ENCODE measurements at places on chromosomes 6 and 20. TPM values are rescaled to one million over a fixed set of nuclear protein-coding genes. Genes with fewer than 3 reads are reported as not detected.

The FOXF2 gene
- not detected for total RNA-seq

The ECT2L gene
- total RNA-seq: not detected

The MCHR2 gene
- total RNA-seq: not detected

The GABRR1 gene
- not detected for total RNA-seq

The VSTM2L gene
- not detected for total RNA-seq

The GGTLC1 gene
- total RNA-seq: not detected

The BTNL2 gene
- total RNA-seq: not detected

The RFX6 gene
- total RNA-seq: not detected

GRCh38 chr6:168072261-168072660, 6.8 kb downstream of the FRMD1 start:
- H3K27ac ChIP-seq: no peak overlapping the region
- H3K4me1 ChIP-seq: no peaks in the 10 kb centered on the region
- H3K4me3 ChIP-seq: no peak overlapping the region
- no peaks in the 10 kb centered on the region for H3K27me3 ChIP-seq

DNA sequence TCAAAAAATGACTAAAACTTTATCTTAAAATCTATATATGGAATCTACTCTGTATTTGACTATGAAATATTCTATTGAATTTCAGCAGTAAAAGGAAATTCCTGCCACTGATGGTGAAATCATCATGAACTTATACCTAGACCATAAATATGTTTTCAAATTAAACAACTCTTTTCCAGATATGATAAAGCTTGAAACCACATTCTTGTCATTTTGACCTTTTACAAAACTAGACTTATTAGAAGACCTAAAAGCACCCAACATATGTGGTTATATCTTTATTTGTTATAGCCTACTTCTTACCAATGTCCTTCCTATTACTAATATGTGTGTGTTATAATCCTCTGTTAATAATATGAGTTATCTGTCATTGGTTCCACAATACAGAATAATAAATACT, 35.3 kb downstream of the FRK start:
- no peaks in the 10 kb centered on the region for H3K36me3 ChIP-seq
- H3K27me3 ChIP-seq: no peaks in the 10 kb centered on the region
- DNase-seq: no peak
- no peak overlapping the region for H3K4me3 ChIP-seq
- H3K4me1 ChIP-seq: no peaks in the 10 kb centered on the region

- H3K4me1 ChIP-seq: no peaks in the 10 kb centered on the region
- no peak overlapping the region for H3K27ac ChIP-seq
- no peaks in the 10 kb centered on the region for H3K36me3 ChIP-seq
- no peak overlapping the region for H3K4me3 ChIP-seq
- H3K27me3 ChIP-seq: peaks cover 8% of the 10 kb centered on the region
Measured at GRCh38 chr6:24257282-24257681, 100.6 kb downstream of the DCDC2 start.

GRCh38 chr6:155429321-155429893, 26.2 kb downstream of the NOX3 start:
- H3K27me3 ChIP-seq: no peaks in the 10 kb centered on the region
- no peaks in the 10 kb centered on the region for H3K4me1 ChIP-seq
- no peak overlapping the region for H3K4me3 ChIP-seq
- no peaks in the 10 kb centered on the region for H3K36me3 ChIP-seq
- H3K27ac ChIP-seq: no peak overlapping the region

DNA sequence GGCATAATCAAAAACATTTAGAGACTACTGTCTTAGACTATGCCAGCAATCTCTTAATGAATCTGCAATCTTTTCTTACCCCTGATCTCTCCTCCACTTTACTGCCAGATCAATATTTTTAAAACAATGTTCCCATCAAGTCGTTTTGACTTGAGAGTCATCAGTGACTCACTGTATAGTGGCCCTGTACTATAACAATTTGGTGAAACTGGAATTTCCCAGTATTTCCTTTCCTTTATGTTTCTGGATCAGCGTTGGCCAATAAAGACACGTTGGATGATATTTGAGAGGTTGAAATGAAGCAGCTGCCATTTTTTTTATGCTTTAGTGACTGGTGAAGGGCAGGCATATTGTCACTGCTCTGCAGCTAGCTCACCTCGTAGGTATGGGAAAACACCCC, 10.1 kb upstream of the SMIM13 start:
- H3K4me3 ChIP-seq: no peak overlapping the region
- H3K4me1 ChIP-seq: no peaks in the 10 kb centered on the region
- H3K27me3 ChIP-seq: no peaks in the 10 kb centered on the region
- H3K27ac ChIP-seq: no peak overlapping the region

DNA sequence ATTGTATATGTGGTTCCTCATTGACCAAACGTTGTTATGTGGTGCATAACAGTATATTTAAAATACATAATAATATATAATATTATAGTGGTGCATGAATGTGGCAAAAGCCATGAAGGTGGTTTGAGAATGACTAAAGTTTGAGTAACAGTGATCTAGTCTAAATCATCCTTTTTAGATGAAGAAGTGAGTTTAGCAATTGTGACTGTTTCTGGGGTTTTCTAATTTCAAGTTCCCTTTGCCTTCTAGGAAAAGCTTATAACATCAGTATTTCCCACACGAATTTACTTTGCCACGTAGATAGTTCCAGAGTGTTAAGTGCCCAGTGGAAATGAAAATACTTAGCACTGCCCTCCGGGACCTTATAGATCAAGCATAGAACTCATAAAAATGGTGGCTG, 40.9 kb downstream of the ARFGEF2 start:
- H3K27me3 ChIP-seq: no peaks in the 10 kb centered on the region

- no peaks in the 10 kb centered on the region for H3K27me3 ChIP-seq
- no peak for DNase-seq
- H3K27ac ChIP-seq: no peak overlapping the region
- H3K4me3 ChIP-seq: no peak overlapping the region
Measured at GRCh38 chr6:130574146-130574545, 208.3 kb downstream of the TMEM200A start.

GRCh38 chr20:24603454-24603853, 134.0 kb downstream of the SYNDIG1 start:
- no peak overlapping the region for H3K4me3 ChIP-seq
- no peaks in the 10 kb centered on the region for H3K4me1 ChIP-seq
- H3K36me3 ChIP-seq: no peaks in the 10 kb centered on the region
- H3K27ac ChIP-seq: no peak overlapping the region

DNA sequence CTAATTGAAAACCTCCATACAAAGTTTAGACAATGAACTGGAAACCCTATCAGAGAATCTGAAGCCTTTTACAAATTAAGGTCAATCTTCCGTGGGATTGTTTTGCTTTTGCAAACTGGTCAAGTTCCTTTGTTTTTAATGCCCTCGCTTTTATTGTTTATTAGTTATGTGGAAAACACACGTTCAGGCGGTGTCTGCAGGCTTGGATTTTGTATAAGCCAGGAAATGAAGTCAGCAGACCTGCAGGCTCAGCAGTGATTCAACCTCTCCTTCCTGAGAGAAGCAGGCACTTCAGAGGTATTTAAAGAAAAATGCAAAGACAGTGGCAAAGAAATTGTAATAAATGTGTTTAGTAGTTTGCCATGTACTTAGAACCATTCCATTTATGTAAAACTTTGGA, 103.4 kb upstream of the PDE10A start:
- H3K36me3 ChIP-seq: no peaks in the 10 kb centered on the region
- H3K4me3 ChIP-seq: no peak overlapping the region
- no peaks in the 10 kb centered on the region for H3K27me3 ChIP-seq
- H3K27ac ChIP-seq: no peak overlapping the region
- no peaks in the 10 kb centered on the region for H3K4me1 ChIP-seq
- no peak for DNase-seq

- peaks cover 22% of the 10 kb centered on the region for H3K4me1 ChIP-seq
- H3K36me3 ChIP-seq: no peaks in the 10 kb centered on the region
- no peaks in the 10 kb centered on the region for H3K27me3 ChIP-seq
- no peak overlapping the region for H3K27ac ChIP-seq
- no peak overlapping the region for H3K4me3 ChIP-seq
Measured at GRCh38 chr6:6749702-6750491, 161.4 kb downstream of the LY86 start.

GRCh38 chr6:25927756-25928216, 2.7 kb downstream of the SLC17A2 start:
- H3K27ac ChIP-seq: no peak overlapping the region
- H3K4me1 ChIP-seq: no peaks in the 10 kb centered on the region
- no peaks in the 10 kb centered on the region for H3K36me3 ChIP-seq
- no peak overlapping the region for H3K4me3 ChIP-seq

DNA sequence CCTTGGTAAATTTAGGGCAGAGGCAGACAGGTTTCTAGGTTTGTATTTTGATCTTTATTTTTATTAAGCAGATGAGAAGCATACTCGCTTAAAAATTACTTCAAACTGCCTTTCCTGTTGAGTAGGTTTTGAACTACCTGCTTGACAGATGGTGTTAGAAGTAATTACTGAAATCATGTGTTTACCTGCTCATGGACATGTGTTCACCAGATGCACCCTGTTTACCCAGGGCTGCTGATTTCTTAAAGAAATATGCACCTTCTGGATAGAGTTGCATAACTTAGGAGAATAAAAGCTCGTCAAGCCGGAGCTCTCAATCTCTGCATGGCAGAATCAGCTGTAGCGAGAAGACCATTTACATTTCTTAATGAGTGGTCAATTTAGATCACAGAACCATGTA, 165.1 kb downstream of the CDKAL1 start:
- H3K4me1 ChIP-seq: peaks cover 5% of the 10 kb centered on the region
- H3K27me3 ChIP-seq: no peaks in the 10 kb centered on the region
- H3K36me3 ChIP-seq: no peaks in the 10 kb centered on the region
- H3K27ac ChIP-seq: no peak overlapping the region
- no peak overlapping the region for H3K4me3 ChIP-seq

- no peaks in the 10 kb centered on the region for H3K36me3 ChIP-seq
- H3K27me3 ChIP-seq: no peaks in the 10 kb centered on the region
- H3K4me1 ChIP-seq: no peaks in the 10 kb centered on the region
Measured at GRCh38 chr6:132525866-132526265, 12.2 kb upstream of the TAAR9 start.

- H3K4me1 ChIP-seq: no peaks in the 10 kb centered on the region
- no peak overlapping the region for H3K27ac ChIP-seq
- no peak for DNase-seq
- no peak overlapping the region for H3K4me3 ChIP-seq
- H3K27me3 ChIP-seq: no peaks in the 10 kb centered on the region
Measured at GRCh38 chr6:114297135-114297534, 45.7 kb downstream of the HS3ST5 start.
